Midbrain (tissue), 1 donor: ENCODE measurements at places on chromosomes 5 and 9.
A peak's percentile ranks its signal among the peaks of the same experiment; 100 is the strongest.

DNA sequence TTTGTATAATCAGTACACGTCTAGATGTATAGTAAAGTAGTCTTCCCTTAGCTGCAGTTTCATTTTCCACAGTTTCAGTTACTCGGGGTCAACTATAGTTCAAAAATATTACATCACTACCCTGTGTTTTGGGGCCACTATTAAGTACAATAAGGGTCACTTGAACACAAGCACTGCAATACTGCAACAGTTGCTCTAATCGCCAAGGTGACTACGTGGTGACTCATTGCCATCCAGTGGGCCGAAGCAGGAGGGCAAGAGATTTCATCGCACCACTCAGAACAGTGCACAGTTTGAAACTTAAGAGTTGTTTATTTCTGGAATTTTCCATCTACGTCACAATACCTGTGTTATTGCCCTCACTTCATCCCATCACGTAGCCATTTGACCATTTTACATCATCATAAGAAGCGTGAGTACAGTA is at the start of gene ARL14EPL:
ARL14EPL (plus strand) TSS at position 379 of the 424 bp plus-strand sequence. CDS start 18,994 bp downstream, outside the sequence.
- DNase-seq = peak; percentile 15

DNA sequence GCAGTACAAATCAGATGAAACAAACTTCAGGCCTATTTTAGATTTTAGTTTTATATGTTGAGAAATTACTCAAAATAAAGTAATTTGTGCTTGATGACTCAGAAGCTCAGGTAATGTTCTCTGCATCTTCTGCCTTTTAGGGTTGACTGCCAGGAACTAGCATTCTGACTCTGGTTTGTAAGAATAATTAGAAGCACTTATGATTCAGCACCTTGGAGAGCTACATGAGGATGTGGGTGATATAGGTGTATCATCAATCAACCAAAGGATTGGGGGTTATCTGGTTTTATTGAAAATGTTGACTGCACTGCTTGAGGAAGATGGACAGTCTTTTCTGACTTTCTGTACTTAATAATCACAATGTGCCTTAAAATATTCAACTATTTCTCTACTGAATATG is 118.7 kb upstream of the SGCD start:
- DNase-seq = no peak

- DNase-seq = no peak
These were observed 5.4 kb upstream of the CCDC187 start for GRCh38 chr9:136309101-136309801.

- DNase-seq = no peak
These were observed 162.0 kb downstream of the SLC25A46 start for GRCh38 chr5:110900829-110901228.

GRCh38 chr5:151745071-151745705 is 13.2 kb downstream of the ATOX1 start:
- DNase-seq = peak; percentile 89

GRCh38 chr5:126464016-126464415 is 40.8 kb downstream of the GRAMD2B start:
- no peak for DNase-seq

DNA sequence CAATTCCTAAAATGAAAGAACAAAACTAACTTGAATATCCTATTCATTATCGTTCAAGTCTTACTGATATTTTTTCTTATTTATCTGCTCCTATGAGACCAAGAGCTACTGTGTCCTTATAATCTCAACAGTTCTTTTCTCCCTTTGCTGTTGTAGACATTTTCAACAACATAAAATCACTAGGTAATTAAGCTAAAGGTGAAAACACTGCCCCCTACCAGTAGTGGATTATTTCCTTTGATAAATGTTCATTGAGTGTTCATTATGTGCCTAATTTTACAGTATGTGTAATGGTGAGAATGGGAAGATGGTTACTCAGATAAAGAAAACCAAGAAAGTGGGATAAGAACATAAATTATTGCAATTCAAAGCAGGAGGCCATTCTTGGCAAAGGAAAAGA is 41.4 kb upstream of the PAPPA start:
- no peak for DNase-seq

GRCh38 chr9:16180546-16180945 is 627.7 kb downstream of the CCDC171 start:
- DNase-seq = no peak

- no peak for DNase-seq
These were observed 39.4 kb upstream of the MAP1B start for GRCh38 chr5:72067682-72068470.

- no peak for DNase-seq
These were observed 8.8 kb downstream of the ATP10B start for GRCh38 chr5:160843240-160843639.

GRCh38 chr9:21988056-21988990 is 5.9 kb downstream of the CDKN2A start:
- no peak for DNase-seq

DNA sequence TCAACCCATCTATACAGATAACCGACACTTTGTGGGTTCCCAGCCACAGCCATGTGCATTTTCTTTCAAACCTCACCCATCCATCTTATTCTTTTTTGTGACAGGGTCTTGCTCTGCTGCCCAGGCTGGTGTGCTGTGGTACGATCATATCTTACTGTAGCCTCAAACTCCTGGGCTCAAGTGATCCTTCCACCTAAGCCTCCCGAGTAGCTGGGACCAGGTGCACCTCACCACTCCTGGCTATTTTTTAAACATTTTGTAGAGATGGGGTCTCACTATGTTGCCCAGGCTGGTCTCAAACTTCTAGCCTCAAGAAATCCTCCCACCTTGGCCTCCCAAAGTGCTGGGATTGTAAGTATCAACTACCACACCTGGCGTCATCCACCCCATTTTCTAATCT is 7.4 kb upstream of the TMEM38B start:
- DNase-seq = no peak

GRCh38 chr5:177300236-177300880 is 3.2 kb downstream of the RAB24 start:
- DNase-seq = peak; percentile 40

DNA sequence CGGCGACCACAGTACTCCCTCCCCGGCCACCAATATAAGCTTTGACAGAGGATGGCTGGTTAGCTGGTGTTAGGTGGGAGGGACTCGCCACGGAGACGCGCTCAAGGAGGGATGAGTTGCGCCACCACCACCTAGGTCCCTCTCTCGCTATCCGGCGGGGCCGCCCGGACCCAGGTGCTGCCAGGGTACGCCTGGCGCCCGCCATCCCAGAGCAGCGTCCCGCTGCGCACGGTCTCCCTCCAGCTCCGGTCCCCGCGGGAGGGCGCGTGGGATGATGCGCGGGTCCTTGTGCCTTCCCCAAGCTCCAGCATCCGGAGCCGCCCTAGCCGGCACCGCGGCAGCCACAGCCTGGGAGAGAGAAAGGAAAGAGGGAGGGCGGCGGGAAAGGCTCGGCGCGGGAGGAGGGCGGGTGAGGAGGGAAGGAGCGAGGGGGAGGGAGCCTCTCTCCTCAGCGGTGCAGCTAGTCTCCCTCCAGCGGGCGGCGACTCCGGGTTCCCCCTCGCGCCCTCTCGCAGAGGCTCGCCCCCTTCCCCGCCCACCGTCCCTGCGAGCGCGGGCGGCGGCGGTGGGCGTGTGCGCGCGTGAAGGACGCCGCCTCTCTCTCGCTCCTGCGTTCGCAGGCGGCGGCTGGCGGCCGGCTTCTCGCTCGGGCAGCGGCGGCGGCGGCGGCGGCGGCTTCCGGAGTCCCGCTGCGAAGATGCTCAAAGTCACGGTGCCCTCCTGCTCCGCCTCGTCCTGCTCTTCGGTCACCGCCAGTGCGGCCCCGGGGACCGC is at the start of gene CAMK4:
CAMK4 (plus strand) TSS at position 598 of the 774 bp plus-strand sequence; CDS start at position 698, 100 bp downstream.
- peak; percentile 68 for DNase-seq

- DNase-seq = no peak
These were observed 25.0 kb downstream of the CCDC69 start for GRCh38 chr5:151198861-151199260.

- no peak for DNase-seq
These were observed 1.4 kb downstream of the IQGAP2 start for GRCh38 chr5:76404223-76405211.

DNA sequence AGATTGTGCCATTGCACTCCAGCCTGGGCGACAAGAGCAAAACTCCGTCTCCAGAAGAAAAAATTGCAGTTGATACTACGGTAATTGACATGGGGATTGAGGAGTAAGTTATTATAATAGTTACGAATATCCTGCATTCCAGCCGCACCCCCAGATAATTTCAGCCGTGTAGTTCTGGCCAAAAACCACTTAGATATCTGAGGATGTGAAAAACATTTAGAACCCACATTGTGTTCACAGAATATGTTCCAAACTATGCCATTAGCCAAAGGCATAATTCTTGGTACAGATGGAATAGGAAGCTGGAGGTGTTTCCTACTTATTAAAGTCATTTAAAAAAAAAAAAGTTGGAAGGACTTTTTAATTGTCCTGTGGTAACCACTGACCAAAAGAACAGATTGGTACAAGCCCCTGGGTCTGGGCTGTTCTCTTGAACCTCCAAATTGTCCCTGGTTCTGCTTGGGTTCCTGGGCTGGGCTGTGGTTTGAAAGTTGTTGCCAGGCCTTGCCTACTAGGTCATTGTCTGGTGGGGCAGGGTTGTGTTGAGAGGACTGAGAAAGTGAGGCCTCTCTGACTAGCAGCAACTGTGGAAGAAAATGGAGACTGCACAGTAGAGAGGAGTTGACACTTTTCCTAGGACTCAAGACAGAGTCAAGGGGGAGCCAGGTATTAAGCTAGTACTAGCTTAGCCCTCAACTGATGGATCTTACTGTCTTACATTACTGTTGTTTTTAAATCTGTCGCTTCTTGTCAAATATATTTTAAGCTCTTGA is 198.8 kb downstream of the NR3C1 start:
- no peak for DNase-seq
